ENCODE measurements at places on chromosomes 3 and 15.

DNA sequence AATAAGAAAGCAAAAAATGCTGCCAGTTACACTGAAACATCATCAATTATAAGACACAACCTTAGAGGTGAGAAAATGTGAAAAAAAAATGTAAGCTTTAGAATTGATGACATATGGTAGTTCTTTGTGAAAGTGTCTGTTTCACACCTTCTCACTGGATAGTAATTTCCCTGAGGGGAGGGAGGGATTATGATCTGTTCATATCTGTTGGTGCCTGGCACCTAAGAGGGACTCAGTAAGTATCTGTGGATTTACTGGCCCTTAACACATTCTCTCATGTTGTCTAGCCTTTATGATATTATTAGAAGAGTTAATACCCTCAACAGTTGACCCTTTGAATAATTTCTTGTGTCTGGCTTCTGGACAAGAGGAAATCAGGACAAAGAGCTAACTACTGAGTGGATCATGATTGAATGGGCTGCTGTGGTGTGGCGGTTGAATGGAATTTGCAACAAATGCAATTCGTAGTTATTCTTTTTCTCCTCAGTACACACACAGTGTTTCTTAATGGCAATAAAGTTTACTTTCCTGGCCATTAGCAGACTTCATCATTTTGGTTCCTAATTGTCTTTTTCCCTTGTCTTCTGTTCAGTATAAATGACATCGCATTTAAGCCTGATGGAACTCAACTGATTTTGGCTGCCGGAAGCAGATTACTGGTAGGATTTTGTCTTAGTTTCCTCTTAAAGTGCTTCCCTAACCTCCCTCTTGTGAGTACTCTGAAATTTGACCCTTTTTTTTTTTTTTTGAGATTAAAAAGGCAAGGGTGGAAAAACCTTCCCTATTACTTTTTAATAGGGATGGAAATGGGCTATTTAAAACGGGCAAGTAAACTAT is 9.5 kb downstream of the IFT122 start:
- no peak for DNase-seq

- DNase-seq: no peak
Observed at GRCh38 chr3:62169906-62170660, 203.3 kb downstream of the FEZF2 start.

DNA sequence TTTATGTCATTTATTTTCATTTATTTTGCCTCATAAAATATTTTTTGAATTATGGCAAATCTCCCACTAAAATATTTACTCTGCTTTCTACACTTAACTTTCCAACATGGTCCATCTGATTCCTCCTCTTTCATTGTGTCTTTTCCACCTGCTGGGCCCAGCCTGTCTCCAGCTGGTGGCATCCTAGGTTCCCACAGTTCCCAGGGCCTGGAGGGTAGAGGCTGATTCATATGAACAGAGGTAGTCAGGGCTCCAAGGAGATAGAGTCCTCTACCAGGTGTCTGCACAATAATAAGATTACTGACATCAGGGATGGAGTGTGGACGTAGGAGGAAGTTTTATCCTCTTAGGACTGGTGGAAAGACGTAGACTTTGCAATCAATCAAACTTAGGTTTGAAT is 14.3 kb downstream of the ZBTB38 start:
- DNase-seq: no peak

- DNase-seq: no peak
Observed at GRCh38 chr3:308597-309321, 112.2 kb downstream of the CHL1 start.

- no peak for DNase-seq
Observed at GRCh38 chr3:133754455-133754854, 8.3 kb downstream of the TF start.

DNA sequence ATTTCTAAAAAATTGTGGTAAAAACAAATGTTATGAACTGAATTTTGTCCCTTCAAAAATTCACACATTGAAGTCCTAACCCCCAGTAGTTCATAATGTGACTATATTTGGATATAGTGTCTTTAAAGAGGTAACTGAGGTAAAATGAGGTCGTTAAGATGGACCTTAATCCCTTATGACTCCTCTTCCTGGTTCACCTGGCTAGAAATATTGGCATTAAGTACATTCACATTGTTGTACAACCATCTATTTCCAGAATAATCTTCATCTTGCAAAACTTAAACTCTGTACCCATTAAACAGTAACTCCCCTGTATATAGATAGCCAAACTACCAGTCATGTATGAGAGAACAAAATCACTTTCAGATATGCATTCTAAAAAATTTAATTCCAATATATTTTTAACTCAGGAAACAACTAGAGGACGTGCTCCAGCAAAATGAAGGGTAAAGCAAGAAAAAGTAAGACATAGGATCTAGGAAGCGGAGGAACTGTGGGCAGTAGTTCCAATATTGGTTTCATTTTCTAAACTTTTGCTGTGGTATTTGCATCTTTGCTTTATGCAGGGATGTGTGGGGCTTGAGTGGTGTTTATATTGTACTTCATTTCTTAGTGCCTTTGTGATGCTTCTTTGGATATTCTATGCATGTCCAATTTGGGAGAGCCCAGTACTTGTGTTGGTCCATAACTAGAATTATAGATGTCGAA is 36.7 kb upstream of the IL20RB start:
- no peak for DNase-seq

- no peak for DNase-seq
Observed at GRCh38 chr15:66685638-66686150, 16.3 kb upstream of the SMAD6 start.

GRCh38 chr3:14413381-14414071 is 11.1 kb downstream of the SLC6A6 start:
- DNase-seq: no peak

DNA sequence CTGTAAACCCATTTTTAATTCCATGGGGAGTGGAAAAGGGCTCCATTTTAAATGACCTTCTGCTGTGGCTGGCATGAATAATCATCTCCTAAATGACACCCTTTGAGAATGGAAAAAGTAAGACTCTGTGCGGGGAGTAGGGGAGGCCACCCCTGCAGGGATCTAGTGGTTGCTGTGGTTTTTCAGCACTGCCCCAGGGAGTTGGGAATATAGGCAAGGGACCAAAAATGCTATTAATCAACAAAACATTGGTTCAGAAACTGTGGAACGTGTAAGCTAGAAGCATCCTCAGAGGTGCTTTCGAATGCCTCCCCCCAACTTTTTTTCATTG is 30.1 kb upstream of the ADAMTS7 start:
- no peak for DNase-seq

DNA sequence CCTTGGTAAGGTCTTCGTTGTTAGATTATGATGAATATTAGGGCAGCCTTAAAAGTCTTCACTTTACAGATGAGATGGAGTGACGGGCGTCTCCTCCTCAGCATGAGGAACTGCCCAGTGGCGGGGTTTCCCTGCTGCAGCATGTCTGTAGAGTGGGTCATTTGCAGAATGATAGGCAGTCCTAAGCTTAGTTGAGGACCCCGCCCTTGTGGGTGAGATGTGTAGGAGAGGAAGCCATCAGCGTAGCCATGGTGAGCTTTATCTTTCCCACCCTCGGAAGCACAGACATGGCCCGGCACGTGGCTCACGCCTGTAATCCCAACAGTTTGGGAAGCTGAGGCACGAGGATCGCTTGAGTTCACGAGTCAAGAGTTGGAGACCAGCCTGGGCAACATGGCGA is 877 bp downstream of the NIT2 start:
- DNase-seq: no peak

- DNase-seq: no peak
Observed at GRCh38 chr3:183259087-183259486, 6.0 kb downstream of the B3GNT5 start.

DNA sequence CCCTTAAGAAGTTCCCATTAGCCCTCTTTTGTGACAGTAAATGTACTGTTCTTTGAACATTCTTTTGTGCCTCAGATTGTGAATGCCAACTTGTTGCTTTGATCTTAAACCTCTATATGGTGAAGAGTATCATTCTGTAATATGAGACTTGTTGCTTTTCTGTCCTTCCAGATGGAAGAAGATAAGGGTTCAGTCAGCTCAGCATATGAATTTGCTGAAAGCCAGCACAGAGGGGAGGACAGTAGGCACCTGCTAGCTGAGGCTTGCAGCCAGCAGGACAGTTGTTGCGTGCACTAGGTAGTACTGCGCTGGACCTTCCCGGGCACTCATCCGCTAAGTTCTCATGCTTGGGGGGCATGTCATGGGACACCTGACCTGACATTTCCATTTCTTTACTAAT is 74.7 kb downstream of the DCUN1D1 start:
- DNase-seq: no peak
